Activated naive CD4-positive, alpha-beta T cell treated with anti-CD3 and anti-CD28 coated beads for 36 hours (primary cell): ENCODE measurements at places on chromosomes 16 and 17.
A peak's percentile ranks its signal among the peaks of the same experiment; 100 is the strongest.

GRCh38 chr17:83136156-83136555 lies 56.7 kb downstream of the METRNL start:
- no peak for DNase-seq

DNA sequence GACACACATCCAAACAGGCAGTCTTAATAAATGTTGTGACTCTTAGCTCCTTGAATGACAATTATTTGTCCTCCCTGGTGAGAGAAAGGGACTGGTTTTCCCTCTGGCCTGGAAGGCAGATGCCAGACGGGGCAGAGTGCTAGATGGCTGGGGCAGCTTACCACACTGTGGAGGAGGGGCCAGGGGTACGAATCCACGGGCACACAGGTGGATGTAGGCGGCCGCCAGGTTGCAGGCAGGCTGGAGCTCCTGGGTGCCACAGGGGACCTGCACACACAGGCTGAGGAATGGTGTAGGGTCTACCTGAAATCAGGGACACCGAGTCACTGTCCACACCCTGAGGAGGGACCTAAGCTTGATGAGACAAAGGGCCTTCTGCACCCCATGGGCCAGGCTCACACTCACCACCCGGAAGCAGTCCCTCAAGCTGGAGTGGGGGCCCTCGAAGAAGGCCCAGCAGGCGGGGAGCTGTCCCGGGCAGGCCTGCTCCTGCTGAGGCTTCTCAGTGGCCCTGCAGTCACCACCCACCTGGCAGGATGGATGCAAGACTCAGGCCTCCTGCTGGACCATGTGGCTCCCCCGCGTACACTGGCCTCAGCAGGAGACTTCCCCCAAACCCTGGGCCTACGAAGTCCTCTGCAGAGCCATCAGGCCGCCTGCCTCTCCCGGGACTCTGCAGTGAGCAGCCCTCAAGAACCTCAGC lies 38.4 kb downstream of the RMI2 start:
- no peak for DNase-seq

- DNase-seq = no peak
Measured at GRCh38 chr17:41551365-41551764, 20.5 kb downstream of the KRT9 start.

DNA sequence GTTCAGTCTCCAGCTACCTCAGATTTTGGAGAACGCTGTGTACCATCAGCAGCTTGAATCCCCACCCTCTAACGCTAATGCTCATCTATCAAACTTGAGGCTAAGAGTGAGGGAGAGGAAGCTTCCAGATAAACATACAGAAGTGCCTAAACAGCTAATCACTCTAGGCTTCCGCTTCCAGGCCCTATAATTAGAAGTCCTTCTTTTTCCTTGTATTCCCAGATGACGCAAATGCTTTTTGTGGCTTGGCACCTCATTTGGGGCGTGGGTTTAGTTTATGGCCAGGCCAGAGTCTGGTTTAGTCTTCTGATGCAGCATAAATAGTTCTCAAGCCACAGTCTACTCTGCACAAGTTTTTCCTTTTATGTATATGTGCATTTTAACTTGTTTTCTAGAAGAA lies 263.4 kb downstream of the BCAS3 start:
- no peak for DNase-seq

GRCh38 chr16:87469169-87469568 lies 23.7 kb downstream of the ZCCHC14 start:
- DNase-seq = no peak

- no peak for DNase-seq
Measured at GRCh38 chr17:37888881-37889280, 35.3 kb upstream of the TBC1D3K start.

DNA sequence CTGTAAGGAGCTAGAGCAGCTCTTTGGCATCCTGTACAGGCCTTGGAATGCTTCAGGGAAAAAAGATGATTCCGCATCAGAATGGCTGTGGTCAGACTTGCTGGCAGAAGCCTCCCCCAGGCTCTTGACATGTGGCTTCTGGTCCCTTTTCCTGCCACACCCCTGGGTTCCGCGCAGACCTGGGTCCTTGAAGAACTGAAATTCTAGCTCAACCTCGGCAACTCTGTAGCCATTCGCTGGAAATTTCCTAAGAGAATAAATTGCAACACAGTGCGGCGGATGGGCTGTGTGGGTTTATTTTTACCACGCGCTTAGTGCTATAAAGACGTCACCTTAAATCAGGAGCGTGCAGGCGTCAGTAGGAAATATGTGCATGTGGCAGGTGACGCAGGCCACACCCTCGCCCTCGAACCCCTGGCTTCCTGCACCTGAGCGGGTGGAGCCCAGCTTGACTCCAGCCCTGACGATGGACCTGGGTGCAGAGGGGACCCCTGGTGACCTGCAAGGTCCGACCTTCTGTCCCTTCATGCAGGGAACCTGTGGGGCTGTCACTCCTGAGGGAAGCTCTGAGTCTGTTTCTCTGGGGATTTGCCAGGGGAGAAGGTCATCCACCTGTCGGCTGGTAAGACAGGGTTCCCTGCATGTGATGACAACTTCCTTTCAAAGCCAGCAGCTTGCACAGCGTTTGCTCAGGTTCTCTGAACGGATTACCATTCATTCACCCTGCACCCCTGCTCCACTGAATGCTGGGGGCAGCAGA lies 46.3 kb downstream of the METRNL start:
- DNase-seq = peak; percentile 38

DNA sequence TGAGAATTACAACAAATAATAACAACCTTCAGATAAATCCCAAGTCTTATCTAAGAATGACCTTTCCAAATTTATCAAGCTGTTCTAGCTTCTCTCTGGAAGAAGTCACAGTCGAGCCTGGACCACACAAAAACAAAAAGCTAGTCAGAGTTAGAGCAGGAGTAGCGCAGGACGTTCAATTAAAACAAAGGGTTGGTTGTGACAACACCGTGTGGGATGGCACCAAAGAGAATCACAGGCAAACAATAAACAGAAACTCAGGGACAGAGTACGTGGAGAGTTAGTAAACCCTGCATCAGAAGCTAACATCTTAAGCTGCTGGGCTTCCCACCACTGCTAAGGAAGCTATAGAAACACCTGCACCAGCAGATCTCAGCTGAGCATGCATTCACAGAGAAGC lies 23.8 kb downstream of the ARHGAP17 start:
- no peak for DNase-seq

DNA sequence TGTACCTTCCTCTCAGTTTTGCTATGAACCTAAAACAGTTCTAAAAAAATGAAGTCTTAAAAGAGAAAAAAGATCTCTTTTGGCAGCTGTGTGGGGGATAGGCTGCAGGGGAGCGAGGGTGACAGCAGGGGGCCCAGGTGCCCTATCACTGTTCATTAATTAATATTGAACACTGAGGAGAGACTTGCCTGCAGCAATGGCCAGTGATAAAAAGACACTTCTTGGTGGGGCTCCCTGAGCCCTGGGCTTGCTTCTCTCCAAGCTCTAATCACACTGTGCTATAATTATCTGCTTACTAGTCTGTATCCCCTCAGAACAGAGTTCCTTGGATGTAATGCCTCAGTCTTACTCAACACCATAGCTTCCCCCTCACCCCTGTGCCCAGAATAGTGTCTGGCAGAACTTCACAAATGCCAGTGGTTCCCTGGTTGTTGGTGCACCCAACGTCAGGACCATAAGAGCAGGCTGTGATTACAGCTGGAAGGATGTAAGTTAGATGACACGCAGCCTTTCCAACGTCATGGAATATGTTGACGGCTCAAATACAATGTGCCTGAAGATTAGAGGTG lies 52.0 kb upstream of the IRX6 start:
- DNase-seq = no peak

- peak; percentile 39 for DNase-seq
Measured at GRCh38 chr16:67661101-67661761, 471 bp downstream of the PARD6A start.

DNA sequence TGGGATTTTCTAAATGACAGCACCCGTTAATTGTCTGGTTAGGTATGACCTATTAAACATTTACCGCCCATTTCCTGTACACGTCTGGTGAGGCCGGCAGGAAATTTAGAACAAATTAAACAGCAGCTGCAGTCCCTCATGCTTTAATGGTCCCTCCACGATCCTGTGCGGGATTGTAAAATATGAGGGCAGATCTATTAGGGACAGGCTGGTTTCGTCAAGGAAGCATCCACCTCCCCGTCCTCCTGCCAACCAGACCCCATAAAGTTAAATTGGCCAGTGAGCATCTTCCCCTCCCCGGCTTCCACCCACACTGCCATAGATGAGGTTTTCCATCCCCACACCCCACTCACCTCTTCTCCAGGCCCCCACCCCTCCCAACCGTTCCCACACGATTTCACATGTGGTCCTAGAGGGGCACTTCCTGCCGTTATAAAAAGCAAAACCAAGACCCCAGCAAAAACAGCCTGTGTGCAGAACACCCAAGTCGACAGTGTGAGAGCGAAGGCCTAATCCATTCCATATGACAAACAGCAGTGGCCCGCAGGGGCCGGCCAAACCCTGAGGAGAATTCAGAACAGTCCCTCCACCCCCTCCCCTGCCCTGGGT lies 331.9 kb downstream of the FOXL1 start:
- no peak for DNase-seq

- DNase-seq = peak; percentile 24
Measured at GRCh38 chr16:83967838-83968305, at the start of gene NECAB2. Gene NECAB2, plus strand, starts transcription at chr16:83968244. Its CDS starts 405 bp downstream, at chr16:83968649.

DNA sequence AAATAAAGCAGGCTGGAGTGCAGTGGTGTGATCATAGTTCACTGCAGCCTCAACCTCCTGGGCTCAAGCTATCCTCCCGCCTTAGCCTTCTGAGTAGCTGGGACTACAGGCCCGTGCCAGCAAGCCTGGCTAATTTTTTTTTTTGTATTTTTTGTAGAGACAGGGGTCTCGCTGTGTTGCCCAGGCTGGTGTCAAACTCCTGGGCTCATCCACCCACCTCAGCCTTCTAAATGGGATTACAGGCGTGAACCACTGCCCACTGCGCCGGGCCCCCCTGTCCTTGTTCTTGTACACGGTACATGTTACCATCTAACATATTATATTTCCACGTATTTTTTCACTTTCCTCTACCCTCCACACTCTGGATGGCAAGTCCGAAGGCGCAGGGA lies 3.1 kb upstream of the CDH3 start:
- DNase-seq = no peak

DNA sequence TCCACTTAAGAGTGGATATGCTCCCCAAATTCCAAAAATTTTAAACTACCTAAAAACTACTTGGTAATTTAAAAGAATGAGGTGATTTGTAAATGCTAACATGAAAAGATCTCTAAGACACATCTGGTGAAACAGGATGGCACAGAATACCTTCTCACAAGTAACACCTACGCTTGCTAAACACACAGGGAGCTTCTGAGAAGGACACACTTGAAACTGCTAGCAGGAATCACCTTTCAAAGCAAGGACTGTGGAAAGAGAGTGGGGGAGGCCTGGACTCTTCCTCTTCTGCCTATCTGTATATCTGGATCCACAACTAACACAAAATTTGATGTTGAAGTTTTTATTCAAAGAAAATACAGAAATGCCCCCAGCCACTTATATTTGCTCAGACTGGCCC lies 52.4 kb downstream of the CYTH1 start:
- DNase-seq = peak; percentile 32

- no peak for DNase-seq
Measured at GRCh38 chr16:65989861-65990604, 376.5 kb upstream of the CDH5 start.

DNA sequence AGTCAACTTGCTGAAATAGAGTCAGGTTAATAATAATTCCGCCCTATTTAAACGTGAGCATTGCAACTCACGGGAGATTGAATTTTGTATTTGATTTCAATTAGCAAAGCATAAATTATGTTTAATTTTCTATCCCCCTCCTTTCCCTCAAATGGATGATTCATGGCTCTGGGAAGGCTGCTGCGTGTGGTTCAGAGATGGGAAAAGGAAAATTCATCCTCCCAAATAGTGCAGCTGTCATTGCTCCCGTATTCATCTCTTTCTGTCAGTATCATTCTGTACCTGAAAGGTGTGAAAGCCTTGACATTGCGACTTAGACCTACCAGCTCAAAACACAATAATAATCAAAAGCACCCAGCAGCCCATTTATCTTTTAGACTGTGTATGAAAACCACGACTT lies 447.3 kb downstream of the HS3ST4 start:
- DNase-seq = no peak

DNA sequence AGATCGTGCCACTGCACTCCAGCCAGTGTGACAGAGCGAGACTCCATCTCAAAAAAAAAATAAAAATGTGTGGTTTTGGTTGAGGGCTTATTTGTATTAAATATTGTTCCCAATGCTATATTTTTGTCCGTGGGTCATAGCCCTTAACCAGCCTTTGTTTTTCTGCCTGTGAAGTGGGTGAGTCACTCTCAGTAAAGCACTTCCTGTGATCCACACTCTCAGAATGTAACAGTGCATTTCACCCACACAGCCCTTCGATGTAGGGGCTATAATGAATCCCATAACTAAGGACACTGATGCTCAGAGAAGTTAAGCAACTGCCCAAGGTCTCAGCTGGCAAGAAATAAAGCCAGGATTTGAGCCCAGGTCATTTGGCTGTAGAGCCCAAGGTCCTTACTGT lies 34.7 kb upstream of the POLR3E start:
- DNase-seq = peak; percentile 7

DNA sequence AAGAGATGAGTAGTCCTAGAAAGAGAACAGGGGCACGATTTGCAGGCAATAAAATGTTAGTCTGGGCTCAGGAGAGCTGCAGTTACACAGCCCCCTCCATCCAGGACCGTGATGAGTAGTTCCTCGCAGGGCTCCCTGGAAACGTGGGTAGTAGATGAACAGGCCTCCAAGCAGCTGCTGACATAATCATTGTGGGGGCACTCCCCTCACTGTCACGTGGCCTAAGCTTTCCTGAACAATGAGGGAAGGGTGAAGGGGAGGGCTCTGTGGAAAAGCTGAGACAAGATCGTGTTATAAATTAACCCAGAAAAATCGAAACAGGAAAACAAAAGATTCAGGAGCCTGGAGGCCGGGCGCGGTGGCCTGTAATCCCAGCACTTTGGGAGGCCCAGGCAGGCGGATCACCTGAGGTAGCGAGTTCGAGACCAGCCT lies 1.3 kb upstream of the PER1 start:
- DNase-seq = peak; percentile 88

DNA sequence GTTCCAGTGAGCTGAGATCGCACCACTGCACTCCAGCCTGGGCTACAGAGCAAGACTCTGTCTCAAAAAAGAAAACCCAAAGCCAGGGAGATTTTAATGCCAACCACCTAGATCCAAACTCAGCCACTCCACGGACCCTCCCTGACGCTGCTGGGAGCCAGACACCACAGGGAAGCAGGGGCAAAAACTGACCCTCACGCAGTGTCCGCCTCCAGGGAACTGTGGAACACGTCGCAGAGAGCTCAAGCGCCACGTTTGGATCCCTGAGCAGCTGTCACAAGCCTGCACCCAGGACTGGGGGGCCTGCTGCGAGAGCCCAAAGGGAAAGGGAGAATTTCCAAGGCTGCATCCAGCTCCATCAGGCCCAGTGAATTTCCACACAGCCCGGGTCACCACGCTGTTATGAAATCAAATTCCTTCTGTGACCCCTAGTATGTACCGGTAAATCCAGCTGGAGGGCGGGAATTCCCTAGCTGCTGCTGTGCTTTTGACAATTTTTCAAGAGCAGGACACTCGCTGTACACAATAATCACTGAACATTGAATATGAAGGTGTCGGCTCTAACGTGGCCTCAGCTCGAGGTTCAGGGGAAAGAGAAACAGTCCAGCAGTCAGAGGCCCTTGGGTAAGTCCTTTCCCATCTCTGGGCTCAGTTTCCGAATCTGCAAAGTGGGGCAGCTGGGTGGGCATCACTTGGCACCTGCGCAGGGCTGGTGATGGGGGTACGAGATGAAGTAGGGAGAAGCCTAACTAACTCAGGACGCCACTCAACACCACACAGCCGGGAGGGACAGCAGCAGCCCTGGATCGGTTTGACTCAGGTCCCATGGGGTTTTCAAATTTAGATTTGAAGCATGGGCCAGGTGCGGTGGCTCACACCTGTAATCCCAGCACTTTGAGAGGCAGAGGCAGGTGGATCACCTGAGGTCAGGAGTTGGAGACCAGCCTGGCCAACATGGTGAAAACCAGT lies 8.6 kb downstream of the CARHSP1 start:
- DNase-seq = no peak
